ENCODE measurements at places on chromosomes 13 and 19.
A peak's percentile ranks its signal among the peaks of the same experiment; 100 is the strongest.

GRCh38 chr13:80338781-80339562 is 2.0 kb downstream of the SPRY2 start:
- no peak for DNase-seq

DNA sequence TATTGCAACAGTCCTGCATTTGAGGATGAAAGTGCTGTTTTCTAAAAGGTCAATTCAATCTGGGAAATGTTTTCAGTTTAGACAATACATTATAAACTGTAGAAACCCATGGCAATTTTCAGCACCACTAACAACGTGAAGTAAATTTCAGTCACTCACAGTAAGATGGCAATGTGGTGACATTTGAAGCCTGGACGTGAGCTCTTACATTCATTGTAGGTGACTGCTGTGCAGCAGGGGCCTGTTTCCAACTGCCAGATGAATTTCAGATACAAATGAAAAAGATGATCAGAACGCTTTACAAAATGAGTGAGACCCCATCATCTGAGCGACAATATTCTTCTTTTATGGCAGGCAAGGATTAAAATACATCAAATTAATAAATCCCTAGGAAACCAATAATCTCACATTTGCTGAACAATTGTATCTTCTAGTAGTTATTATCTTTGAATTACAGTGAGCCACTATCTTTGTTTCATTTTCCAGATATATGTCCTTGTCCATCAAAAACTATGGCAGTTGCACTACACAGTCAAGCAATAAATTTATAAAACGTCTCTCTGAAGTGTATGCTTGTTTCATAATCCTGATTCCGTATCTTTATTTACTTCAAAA is 1816.8 kb downstream of the OLFM4 start:
- DNase-seq = no peak

- no peak for DNase-seq
Measured at GRCh38 chr19:7739211-7739755, 7.4 kb upstream of the CLEC4G start.

GRCh38 chr13:73168226-73168952 is 109.6 kb downstream of the KLF5 start:
- no peak for DNase-seq

- DNase-seq = no peak
Measured at GRCh38 chr13:80726868-80727267, 385.9 kb upstream of the SPRY2 start.

- DNase-seq = peak; percentile 91
Measured at GRCh38 chr19:1239796-1240737, 1.5 kb upstream of the ATP5F1D start.

DNA sequence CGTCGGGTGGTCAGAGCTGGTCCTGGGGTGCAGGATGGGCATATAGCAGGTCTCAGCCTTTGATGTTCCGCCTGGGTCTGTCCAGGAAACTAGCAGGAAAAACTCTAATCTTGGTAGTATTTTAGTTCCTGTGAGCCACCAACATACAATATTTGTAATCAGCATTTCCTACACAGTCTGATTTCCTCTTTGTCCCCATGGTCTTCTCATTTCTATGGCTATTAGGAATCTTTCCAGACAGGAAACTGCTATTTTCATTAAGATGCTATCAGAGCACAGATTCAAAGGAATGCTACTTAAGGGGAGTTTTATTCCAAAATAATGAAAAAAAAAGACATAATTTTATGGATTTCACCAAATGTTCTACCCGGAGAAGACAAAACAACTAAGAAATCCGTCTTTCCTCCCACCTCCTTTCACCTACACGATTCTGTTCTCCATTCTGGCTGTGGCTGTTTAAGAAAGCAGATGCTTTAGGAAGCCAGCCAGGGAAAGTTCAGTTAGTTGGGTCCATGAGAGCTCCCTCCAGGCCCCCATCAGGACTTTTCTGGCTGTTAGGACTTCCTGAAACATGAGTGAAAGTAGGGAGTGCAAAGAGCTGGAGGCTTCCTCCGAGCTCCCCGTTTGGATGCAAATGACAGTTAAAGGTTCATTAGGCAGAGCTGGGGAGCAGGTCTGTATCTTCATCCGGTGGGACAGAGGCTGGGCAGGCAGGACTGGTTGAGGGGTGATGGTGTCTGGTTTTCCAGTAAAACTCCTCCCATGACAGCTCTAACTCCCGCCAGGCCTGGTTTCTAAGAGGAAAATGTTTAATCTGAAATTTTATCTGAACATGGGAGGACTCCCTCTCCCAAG is 36.3 kb downstream of the SHISA2 start:
- DNase-seq = no peak

- DNase-seq = no peak
Measured at GRCh38 chr19:11164879-11165406, 9.4 kb upstream of the SPC24 start.

GRCh38 chr19:52786078-52786463 is 520 bp downstream of the ZNF600 start:
- no peak for DNase-seq

- no peak for DNase-seq
Measured at GRCh38 chr13:50401721-50402465, 386.6 kb downstream of the KCNRG start.

DNA sequence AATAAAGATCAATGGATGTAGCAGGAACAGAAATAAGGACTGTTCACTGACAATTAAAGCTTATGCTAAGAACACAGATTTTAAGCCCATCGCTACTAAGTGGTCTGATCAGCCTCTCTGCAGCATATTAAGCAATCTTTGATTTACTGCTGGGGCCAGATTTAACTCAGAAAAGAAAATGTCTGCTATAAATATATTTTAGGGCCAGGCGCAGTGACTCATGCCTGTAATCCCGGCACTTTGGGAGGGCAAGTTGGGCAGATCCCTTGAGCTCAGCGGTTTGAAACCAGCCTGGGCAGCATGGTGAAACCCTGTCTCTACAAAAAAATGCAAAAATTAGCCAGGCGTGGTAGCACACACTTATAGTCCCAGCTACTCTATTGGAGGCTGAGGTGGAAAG is 43.0 kb downstream of the METTL21C start:
- no peak for DNase-seq

- DNase-seq = no peak
Measured at GRCh38 chr19:49921871-49922795, 6.9 kb upstream of the ATF5 start.

- DNase-seq = no peak
Measured at GRCh38 chr13:106440866-106441265, 94.6 kb downstream of the EFNB2 start.

DNA sequence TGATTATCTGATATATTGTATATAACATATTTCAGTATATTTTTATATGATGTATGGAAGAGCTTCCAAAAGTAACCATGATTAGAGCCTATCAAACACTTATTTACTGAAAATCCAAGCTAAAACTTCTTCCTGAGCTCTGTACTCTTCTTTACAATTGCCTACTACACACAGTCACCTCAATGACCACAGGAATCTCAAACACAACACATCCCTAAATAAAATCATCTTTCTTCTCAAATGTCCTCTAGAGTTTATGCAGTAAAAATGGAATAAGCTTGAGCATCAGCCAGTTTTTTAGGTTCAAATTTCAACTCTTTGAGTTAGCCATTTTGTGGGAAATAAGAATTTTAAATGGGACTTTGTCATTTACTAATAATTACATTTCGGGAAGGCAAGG is 102.6 kb upstream of the FNDC3A start:
- no peak for DNase-seq

DNA sequence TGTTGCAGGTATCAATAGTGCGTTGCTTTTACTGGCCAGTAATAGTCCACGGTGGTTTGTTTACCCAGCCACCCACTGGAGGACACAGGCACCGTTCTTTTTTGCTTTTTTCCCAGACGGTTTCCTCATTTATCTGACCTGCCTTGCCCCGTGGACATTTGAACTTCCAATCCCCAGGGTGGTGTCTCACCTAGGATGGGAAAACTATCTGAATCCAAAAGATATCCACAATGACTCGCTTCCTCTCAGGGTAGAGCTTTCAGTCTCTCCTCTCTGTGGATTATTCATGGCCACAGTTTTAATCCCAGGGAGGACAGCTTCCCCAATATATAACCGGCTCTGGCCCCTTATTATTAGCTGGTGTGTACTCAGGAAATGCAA is 170.8 kb downstream of the FOXO1 start:
- no peak for DNase-seq

GRCh38 chr19:14434543-14435319 is 1.6 kb downstream of the PKN1 start:
- no peak for DNase-seq

DNA sequence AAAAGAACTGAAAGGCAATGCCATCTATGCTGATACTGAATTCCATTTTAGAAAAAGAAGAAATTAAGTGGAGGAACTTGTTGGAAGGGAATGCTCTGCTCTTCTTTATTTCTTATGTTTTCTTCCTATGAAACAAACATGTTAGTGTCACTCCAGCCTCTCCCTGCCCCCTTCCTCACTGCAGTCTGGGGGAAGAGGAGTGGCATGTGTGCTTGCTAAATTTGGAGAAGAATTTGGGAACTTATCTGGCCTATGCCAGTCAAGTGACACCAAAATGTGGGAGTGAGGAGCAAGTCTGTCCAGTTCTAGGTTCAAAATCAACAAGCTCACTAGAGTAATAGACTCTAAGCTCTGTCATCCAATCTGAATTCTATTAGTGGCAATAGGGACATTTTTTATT is 214.6 kb downstream of the RBM26 start:
- DNase-seq = no peak

GRCh38 chr13:26473571-26474230 is 83.8 kb upstream of the WASF3 start:
- DNase-seq = no peak

DNA sequence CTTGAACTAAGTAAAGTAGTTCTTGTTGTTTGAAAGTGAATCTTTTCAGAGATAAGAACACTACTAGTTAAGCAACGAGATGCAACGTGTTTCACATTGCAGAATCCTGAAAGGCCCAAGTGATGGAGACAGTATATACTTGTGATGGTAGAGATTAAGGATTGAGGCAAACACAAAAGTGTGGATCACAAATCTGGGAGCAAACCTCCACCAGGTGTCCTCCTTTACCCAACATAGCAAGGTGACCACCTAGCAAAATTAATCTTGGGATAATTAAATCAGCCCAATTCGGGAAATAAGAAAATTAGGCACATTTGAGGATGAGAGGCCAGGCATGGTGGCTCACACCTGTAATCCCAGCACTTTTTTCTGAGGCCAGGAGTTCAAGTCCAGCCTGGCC is 563.9 kb downstream of the DACH1 start:
- DNase-seq = no peak

DNA sequence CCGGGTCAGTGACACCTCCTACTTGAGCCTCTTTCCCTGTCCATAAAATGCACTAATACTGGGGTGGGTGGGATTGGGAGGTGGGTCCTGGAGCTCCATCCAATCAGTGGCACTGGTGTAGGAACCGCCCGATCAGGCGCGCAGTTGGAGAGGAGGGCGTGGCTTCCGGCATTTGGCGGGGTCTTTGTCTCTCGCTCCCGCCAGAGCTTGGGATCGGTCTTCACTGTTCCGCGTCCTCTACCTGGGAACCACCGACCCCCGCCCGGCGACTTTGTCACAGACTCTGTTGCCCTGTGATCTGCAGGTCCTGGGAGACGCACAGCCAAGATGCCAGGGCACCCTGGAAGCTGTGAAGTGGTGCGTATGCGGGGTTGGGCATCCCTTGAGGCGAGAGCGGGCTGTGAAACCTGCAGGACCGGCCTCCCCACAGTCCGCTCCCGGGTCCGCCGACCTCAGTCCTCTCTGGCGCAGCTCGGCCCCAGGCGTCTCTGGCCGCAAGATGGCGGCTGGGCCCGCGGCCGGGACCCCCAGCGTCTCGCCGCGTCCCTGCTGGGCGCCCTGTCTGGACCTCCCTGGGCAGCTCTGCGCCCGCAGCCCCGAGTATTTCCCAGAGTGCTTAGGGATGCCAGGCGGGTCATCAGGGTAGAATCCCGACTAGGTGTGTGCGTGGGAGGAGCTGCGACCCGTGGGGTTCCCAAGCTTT is 41.6 kb upstream of the ZNF730 start:
- no peak for DNase-seq

Data from stimulated activated CD4-positive, alpha-beta T cell treated with anti-CD3 and anti-CD28 coated beads, Interleukin-4, amount 100 ng/mL, for 4 hours (primary cell).